ENCODE measurements at places on chromosomes 5 and 9.

GRCh38 chr9:104944871-104945270, 16.9 kb upstream of the ABCA1 start:
- DNase-seq: no peak

- no peak for DNase-seq
These were observed 1.9 kb upstream of the MRPS2 start for GRCh38 chr9:135498381-135499126.

GRCh38 chr9:117783828-117784227, 79.6 kb downstream of the TLR4 start:
- DNase-seq: no peak

DNA sequence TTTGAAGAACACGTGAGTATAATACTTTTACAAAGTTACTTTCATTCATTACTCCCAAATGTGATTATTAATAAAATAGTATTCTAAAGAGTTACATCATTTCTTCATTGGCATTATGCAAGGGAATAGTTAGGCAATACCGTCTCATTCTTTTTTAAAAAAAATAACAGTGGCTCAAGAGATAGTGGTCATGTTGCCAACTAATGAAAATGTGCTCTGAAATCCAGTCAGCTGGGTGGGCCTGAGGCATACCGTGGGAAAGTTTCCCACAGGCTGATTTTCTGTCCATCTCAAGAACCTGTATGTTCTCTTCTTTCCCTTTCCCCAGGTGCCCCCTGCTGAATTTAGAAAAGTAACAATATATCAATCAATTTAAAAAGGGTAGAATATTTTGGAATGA, 40.8 kb upstream of the ROPN1L start:
- no peak for DNase-seq

- DNase-seq: no peak
These were observed 51.5 kb upstream of the NKD2 start for GRCh38 chr5:956941-957747.

GRCh38 chr9:131477367-131477766, 25.4 kb upstream of the POMT1 start:
- no peak for DNase-seq

DNA sequence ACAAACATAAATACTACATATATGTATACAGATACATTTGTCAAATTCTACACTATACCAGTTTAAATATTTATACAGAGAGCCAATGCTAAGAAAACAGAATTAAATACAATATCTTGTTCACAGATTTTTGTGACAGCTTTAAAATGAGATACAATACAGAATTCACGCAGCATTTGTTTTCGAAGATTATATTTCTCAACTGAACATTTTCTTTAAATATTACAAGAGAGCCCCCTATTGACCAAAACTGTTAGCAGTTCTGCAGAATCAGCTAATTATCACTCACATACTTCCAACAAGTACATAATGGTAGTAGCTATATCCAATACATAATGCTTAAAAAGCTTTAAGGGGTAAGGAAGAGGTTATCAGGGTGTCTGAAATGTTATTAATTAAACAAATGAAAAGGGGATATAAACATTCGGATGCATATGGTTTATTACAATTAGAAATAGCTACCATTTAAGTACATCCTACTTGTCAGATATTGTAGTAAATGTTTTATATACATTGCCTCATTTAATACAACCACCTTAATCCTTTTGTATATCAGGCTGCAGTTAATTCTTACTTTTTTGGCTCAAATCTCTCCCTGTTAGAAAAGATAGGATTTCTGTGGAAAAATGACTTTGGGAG, 31.7 kb downstream of the ZDHHC21 start:
- no peak for DNase-seq

- no peak for DNase-seq
These were observed 141.6 kb downstream of the BOD1 start for GRCh38 chr5:173474881-173475287.

DNA sequence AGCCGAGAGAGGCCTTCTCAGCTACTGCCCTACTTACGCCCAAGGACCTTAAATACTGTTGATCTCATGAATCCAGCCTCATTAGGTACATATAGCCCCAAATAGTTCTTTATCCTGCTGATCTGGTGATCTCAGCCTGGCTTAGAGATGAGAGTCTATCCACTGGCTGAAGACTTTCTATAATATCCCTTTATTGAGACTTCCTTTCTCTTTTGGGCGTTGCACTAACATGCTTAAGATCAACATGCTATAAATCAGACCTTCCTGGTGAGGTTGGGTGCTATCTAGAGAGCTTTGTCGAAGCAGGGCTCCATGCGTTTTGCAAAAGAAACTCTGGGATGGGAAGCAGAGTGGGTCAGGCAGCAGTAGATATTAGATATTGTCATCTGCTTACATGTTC, 44.0 kb upstream of the AGXT2 start:
- no peak for DNase-seq

- no peak for DNase-seq
These were observed 7.4 kb downstream of the HNRNPH1 start for GRCh38 chr5:179616002-179616594.

DNA sequence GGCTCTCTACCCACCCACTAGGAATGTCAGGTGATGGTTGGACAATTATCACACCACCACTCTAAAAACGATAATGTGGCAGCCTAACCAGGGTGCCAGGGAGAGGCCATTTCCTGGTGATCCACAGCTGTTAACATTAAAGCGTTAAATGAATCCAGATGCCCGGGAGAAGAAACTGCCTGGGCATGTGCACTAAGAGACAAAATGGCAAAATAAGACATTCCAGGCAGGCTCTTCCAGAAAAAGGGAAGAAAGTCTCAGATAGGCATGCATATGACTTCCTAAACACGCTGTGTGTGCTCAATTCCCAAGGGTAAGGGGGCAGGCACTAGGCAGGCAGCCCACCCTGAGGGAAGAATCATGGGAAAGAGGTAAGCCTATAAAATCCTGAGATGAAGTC, 4.6 kb upstream of the TXN start:
- no peak for DNase-seq

- DNase-seq: no peak
These were observed 166.0 kb downstream of the ADAMTS12 start for GRCh38 chr5:33725806-33726205.

GRCh38 chr9:107712390-107712789, 222.8 kb upstream of the KLF4 start:
- no peak for DNase-seq

GRCh38 chr9:116190637-116191396, 37.2 kb downstream of the PAPPA start:
- DNase-seq: no peak

DNA sequence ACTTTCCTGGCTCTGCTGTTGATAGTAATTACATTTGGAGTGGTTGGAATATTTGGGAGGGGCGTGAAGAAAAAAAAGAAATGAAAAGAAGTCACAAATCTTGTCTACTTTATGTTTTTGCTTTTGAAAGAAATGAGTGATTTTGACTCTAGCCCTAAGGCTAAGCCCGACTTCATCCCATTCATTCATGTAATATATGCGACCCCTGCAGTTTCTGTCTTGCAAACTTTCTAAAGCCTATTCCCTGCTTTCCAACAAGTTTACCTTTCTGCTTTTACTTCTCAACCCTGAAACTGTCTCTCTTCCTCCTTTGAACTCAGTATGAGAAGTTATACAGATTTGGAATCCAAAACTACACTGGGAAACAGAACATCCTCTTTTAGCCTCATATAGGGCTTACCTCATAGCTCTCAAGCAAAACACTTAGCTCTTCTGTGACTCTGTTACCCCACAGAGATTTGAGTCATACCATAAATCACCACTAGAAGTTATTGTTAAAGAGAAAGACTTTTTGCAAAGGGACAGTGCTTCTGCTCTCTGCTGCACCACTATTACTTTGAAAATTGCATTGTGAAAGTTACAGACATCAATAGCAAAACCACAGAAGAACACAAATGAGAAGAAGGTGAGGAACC, 1.6 kb downstream of the CFAP95 start:
- DNase-seq: no peak

DNA sequence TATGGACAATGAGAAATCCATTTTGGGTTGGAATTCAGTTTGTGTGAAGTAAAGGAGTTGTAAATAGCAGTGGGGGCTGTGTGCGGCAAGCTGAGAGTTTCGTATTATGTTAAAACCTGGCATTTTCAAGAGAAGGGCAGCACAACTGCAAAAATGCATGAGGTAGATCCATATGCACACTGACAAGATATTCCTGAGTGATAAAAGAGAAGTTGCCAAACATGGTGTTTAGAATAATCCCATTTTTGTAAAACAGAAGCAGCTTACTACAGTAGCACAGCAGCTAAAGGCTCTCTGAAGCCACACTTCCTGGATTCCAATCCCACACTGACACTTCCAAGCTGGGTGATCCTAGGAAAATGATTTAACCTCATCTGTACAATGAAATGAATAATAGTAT, 11.2 kb downstream of the GLRA1 start:
- DNase-seq: no peak

GRCh38 chr9:2781336-2781735, 62.6 kb downstream of the PUM3 start:
- DNase-seq: no peak

GRCh38 chr5:180604271-180604670, 13.0 kb upstream of the SCGB3A1 start:
- no peak for DNase-seq

DNA sequence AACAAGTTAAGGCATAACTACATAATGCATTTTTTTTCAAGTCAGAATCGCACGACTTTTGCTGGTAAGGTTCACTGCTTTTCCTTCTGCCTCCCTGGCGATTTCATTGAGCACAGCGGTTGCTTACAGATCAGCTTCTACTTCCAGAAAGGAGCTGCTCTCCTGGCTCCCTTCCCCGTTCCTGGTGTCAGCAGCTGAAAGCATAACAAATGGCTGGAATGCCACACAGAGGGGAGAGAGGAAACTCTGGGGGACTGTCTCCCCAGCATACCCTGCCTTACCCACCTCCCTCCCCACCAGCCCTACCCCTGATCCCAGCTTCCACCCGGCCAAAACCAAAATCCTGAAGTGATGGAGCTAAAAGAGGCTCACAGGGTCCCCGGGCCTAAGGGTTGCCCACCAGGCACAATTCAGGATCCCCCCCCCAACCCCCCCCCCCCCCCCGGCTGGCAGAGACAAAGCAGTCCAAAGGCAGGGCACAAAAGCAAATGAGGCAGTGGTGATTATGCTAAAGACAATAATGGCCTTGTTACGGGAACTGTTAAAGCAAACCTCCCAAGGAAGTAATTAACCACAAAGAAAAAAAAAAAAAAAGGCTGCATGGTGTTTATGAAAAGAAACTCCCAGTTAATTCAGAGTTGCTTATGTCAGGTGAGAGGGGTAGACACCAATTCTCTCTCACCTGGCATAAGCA, 126.1 kb upstream of the WWC1 start:
- no peak for DNase-seq

GRCh38 chr5:135829681-135830383, 4.6 kb upstream of the SLC25A48 start:
- DNase-seq: peak; percentile 58

GRCh38 chr9:27749838-27750237, 176.6 kb upstream of the C9orf72 start:
- DNase-seq: no peak

DNA sequence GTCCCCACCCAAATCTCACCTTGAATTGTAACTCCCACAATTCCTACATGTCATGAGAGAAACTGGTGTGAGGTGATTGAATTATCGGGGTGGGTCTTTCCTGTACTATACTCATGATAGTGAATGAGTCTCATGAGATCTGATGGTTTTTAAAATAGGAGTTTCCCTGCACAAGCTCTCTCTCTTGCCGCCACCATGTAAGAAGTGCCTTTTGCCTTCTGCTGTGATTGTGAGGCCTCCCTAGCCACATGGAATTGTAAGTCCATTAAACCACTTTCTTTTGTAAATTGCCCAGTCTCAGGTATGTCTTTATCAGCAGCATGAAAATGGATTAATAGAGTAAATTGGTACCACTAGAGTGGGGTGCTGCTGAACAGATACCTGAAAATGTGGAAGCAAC, 140.9 kb downstream of the ARHGEF28 start:
- no peak for DNase-seq

DNA sequence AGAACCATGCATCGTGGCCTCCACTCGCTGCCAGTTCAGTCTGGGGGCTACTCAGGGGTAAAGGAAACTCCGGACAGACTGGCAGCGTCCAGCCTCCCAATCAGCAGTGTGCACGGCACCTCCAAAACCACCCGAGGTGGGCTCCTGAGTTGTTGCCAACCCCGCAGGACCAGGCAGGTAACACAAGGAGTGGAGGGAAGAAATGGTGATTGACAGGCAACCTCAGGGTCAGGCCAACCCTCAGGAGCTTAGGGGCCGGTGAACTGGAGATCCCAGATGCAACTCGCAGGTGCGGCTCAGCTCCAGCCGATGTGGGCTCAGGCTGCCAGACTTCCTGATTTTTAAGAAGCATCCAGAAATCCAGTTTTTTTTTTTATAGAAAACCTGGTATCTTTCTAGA, 37.3 kb upstream of the AKNA start:
- DNase-seq: no peak

- no peak for DNase-seq
These were observed 1.1 kb downstream of the ZNF366 start for GRCh38 chr5:72506158-72506549.

GRCh38 chr9:130956636-130957450, 17.8 kb upstream of the FIBCD1 start:
- no peak for DNase-seq

GRCh38 chr9:20397348-20397747, 225.0 kb downstream of the MLLT3 start:
- no peak for DNase-seq
